ENCODE measurements at places on chromosomes 2 and 18.

- no peak for DNase-seq
Measured at GRCh38 chr2:23594460-23594825, 209.5 kb downstream of the KLHL29 start.

DNA sequence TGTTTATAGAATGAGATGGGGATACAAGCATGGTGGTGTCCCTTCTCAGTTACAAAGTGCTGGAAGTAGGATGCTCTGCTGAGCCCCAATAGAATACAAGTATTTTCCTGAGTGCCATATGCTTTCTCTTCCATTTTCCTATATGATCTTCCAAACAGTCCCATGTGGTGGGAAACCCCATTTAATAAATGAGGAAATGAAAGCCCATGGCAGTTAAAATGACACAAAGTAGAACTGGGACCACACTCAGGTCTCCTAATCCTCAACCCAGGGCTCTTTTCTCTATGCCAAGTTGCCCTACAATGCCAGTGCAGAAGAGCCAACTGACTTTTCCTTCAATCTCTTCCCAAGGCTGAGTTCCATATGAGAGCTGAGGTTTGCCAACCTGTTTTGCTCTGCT is 210.2 kb upstream of the FBXO11 start:
- DNase-seq = no peak

DNA sequence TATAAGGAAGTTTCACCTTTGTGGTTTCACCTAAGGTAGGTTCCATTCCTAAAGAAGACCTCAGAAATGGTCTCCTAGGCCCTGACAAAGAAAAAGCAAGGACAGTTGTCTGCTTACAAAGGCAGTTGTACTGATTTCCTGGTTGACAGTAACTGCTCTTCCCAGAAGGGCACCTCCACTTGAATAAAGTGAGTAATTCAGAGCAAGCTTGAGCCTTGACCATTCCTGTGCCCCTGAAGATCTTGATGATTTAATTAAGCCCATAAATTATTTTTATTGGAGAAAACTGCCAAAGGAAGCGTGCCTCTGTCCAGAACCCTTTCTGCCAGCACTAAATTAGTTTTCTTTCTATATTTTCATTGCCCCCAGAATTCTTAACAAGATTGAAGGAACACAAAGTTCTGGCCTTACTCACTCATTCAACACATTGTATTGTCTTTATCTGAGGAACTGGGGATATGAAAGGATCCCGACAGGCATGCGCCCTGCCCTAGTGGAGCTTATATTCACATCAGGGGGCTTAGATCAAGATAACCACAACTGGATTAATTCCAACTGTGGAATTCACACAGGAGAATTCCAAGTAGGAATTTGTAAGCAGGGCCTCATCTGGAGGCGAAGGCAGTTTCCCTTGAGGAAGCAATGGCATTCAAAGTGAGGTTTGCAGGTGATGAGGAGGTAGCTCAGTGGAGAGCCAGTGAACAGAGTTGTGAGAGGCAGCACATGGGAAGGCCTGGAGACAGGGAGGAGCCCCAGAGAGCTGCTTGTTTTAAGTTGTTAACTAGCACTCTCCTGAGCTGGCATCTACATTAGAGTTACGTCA is 21.2 kb downstream of the PTRHD1 start:
- no peak for DNase-seq

DNA sequence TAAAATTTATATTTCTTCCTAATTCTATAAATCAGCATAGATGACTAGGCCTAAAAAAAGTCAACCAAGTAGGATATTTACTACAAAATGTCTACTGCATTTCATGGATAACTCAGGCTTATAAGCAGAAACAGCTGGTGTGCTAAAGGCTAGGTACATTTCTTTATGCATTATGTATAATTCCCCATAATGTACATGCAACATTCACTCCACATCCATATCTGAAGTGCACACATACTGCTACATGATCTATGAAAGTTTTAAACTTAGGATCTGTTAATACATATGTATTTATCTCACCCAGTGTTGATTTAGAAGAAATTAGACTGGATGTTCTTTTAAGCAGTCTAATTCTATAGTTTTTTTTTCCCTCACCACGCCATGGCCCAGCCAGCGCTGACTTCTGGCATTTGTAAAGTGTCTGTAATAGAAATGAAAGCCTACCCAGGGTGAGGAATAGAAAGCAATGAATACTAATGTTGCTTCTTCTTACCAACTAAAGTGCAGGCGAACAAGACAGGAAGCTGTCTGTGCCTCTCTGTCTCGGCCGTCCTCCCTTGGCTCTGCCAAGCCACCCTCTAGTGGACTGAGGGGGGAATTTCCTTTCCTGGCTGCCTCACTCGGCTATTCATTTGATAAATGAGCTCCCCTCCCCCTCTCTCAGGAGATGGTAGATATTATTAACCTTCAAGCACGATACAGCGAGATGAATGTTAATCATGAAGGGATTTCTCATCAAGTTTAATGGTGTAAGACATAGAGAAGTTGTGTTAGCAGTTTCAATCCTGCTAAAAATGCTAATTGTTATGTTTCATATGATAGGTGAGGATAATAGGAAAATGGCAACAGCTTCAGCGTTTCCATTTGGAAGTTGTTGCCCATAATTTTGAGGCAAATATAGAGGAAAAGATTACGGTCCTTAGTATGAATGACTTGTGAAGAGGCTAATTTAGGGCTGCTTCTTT is 384.5 kb downstream of the MTX2 start:
- peak; percentile 25 for DNase-seq

DNA sequence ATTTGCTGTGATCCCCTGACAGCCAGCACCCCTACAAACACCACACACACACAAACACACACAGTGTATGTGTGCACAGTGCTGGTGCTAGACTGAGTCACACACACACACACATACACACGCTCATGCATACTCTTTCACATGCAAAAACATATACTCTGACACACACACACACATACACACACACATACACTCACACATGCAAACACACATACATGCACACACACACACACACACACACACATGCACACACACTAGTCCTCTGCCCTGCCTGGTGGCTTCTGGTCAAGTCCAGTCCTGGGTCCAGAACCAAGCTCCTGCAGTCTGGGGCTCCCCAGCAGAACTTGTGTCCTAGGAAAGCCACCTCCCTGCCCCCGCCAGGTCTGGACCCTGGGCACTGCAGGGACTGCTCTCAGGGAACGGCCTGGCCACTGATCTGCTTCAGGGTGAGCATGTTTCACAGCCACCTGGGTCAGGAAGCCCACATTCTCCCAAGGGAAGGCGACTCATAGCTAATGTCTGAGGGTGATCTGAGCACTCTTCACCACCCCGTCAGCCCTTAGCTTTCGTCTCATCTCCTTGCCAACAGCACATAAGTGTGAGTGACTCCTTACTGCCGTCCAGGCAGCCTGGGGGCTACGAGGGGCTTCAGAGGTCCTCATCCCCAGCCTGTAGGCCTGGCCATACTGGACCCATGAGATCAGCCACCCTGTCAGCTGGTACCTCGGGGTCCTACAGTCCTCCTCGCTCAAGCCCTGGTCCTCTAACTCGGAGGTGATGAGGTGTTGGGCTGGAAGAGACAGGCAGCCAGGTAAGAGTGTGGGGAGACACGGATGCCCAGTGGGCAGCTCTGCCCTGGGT is 88.1 kb downstream of the MCFD2 start:
- no peak for DNase-seq

- no peak for DNase-seq
Measured at GRCh38 chr2:16263241-16263890, 323.0 kb downstream of the MYCN start.

- DNase-seq = no peak
Measured at GRCh38 chr2:11827547-11827946, 81.1 kb downstream of the LPIN1 start.

DNA sequence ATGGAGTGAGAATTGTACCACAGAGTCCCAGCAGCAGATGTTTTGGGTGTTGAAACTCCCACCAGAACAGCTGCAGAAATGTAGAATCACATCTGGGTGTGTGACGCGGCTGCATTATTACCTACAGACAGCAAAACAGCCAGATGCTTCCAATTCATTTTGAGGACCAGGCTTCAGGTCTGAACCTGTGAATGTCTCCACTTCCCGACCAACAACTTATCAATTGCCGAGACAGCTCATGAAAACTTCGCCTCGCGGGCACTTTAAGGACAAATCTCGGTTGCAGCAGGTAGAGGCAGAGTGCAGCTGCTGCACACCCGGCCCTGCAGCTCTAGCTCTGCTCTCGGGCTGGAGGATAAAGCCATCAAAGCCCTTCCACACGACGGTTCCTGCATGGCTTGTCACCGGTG is 202.0 kb downstream of the HRH4 start:
- no peak for DNase-seq

DNA sequence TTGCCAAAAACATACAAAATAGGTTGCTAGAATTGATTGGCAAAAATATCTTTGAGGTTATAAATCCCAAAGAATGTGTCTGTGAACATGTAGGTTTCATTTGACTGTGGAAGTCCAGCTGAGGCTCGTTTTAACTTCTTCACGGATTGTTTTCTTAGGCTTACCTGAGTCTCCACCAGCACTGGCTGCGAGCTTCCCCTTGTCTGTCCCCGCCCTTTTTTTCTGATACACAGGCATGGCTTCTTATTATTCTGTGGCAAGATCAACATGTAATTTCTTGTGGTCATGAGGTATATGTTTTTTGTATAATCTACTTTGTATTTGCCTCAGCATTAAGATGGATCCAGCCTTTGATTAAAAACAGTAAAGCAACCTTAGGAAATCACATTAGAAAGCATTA is 7.2 kb upstream of the SLC40A1 start:
- no peak for DNase-seq

GRCh38 chr2:188291142-188291616 is 495 bp upstream of the GULP1 start:
- no peak for DNase-seq

- DNase-seq = peak; percentile 4
Measured at GRCh38 chr2:227717687-227718567, at the start of gene SLC19A3. TSS of gene SLC19A3 (minus strand) at chr2:227718028. CDS start at chr2:227702318, 15,710 bp downstream.

DNA sequence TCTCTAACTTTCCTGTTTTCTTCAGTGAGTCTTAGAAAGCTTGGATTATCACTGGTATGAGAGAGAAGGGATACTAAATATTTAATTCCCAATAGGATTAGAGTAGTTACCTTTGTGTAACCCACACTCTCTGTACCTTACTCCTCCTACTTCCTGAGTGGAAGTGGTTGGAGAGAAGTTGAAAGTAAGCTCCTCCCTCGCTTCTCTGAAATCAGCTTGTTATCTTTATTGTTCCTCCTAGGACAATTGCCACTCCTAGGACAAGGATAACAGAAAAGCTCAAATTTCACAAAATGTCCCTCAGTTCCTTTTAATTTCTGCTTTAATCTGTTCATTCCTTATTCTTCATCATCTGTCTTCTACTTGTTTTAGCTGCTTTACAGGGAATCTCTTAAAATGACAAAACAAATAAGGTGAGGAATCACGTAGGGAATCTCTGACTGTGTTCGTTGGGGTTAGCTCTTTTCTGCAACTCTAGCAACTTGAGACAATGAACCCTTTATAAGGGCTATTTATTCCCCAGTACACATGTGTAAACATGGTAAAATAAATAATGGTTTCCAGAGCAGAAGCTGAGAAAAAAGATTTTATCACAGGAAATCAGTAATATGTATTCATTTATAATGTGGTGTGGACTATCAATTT is 8.6 kb downstream of the ITPRID2 start:
- no peak for DNase-seq
